Left kidney (tissue), 8 donors: ENCODE measurements at places on chromosomes 1 and 21. TPM values are rescaled to one million over a fixed set of nuclear protein-coding genes. Genes with fewer than 3 reads are reported as not detected.

DNA sequence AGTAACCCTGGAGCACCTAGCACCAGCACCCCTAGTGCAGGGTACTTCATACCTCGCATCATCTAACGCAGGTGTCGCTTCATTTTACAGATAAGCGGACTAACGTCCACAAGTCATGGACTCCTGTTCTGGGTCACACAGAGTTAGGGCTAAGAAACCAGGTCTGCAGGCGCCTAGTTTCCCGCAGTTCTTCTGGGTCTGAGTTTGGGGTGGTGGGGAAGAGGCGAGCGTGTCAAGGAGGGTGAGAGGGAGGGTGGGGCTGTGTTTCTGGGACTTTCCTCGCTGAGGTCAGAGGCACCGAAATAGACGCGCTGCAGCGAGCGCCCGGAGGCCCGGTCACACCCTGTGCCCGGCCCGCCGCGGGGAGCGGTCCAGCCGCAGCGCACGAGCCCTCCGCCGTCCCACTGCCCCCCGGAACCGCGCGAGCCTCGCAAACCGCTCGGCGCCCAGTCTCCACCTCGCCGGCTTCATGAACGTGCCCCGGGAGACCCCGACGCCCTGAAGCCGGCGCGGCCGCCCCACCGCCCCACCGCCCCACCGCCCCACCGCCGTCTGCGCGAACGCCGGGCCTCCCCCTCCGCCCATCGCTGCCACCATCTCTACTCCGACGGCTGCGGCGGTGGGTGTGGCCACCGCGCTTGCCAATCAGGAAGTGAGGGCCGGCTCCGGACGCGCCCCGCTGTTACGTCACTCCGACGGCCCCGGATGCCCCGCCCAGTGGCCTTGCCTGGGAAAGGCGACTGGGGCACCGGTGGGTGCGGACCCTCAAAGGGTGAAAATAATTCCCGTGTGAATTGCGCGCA lies 12.3 kb downstream of the IFI6 start:
- peak; percentile 79 for DNase-seq

- no peak for DNase-seq
Observed at GRCh38 chr1:22266141-22266540, 123.2 kb upstream of the WNT4 start.

DNA sequence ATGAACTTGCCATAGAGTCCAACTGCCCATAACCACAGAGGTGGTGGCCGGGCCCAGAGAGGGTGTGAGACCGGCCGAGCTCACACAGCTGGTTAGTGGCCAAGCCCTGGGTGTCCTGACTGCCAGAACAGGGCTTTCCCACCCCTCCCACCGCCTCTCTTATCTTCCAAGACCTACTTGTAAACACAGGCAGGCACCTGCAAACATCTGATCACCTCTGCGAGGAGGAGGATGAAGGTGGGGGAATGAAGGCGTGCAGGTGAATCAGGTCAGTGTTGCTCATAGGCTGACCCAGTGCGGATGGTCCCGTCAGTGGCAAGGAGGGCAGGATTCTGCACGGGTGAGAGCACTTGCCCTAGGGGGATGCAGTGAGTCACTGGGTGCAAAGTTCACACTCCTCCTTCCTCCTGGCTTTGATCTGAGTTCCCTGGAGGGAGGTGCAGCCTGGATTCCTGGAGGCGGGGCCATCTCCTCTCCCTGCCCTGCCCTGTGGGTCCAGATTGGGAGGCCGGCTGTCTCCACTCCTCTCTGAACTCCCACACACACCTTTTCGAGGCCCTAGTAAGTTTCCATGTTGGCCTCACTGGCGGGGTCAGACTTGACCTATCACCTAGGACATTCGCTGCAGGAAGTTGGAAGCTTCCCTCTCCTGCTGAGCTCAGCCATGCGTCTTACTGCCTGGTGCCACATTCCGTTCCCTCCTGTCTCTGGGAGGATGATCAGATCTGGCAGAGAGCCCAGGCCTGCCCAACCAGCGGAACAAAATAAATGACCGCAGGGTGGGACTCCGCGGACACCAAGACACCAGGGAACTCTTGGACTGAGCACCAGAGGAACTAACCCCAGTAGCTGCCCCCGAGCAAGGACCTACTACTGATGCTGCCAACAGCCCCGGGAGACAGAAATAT lies 7.3 kb downstream of the UQCRHL start:
- DNase-seq = peak; percentile 69

DNA sequence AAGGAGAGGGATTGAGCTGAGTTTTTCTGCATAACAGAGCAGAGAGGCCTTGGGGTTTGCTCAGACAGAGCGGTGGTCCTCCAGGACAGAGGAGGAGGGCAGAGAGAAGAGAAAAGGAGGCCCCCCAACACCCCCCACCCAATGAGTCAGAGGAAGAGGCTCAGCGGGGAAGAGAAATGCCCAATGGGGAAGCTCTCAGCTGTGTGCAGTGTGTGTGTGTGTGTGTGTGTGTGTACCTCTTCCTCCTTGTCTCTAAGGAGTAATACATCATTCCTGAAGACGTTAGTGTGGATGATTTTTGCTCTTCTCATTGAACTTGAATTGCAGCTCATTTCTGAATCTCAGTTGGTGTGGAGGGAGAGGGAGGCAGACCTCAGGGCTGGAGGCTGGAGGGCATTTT lies 8.7 kb downstream of the TMPRSS3 start:
- no peak for DNase-seq

- no peak for DNase-seq
Observed at GRCh38 chr1:212640223-212640878, 31.8 kb downstream of the ATF3 start.

DNA sequence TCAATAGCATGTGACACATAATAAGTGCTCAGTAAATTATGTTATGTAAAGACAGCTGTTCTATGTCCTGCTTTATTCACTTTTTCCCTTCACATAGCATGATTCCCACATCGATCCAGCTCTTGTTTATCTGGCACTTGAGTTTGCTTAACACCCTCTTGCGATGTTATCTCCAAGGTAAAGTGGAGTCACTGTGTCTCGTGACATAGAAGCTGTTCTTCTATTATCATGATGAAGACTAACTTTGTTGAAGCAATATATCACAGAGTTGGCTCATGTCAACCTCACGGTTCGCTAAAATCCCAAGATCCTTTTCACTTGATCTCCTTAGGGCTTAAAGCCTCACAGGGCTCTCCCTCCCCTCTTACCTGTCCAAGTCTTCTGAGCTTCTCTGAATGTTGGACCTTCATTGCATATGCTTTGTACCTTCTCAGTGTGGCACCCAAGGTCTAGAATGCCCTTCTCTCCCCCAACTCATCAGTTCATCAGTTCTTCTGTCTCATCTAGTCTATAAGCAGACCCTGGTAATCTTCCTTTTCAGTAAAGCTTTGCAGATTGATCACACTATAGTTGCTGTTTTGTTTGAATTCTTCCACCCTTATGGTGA lies 38.0 kb downstream of the PLXNA2 start:
- DNase-seq = no peak

- DNase-seq = no peak
Observed at GRCh38 chr1:239884796-239885195, 206.9 kb upstream of the FMN2 start.

GRCh38 chr1:151655371-151655770 lies 43.5 kb downstream of the SNX27 start:
- DNase-seq = no peak

DNA sequence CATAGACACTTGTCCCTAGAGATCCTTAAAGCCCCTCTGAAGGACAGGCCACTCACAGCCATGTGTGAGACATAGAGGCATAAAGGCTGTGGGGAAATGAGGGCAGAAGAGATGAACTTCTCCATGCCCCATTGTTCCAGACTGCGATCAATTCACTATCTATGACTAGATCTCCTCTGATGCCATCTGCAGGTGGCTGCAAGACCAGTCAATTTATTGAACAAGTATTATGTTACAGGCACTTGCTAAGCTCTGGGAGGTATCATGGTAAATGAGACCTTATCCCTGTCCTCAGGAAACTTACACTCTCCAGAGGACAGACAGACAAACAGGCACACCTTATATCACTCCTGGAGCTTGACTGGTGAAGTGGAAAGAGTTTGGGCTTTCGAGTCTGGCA lies 22.9 kb downstream of the UBIAD1 start:
- no peak for DNase-seq

GRCh38 chr1:237084341-237085077 lies 42.5 kb downstream of the RYR2 start:
- DNase-seq = no peak

- no peak for DNase-seq
Observed at GRCh38 chr1:63821091-63822005, 47.5 kb downstream of the ROR1 start.

DNA sequence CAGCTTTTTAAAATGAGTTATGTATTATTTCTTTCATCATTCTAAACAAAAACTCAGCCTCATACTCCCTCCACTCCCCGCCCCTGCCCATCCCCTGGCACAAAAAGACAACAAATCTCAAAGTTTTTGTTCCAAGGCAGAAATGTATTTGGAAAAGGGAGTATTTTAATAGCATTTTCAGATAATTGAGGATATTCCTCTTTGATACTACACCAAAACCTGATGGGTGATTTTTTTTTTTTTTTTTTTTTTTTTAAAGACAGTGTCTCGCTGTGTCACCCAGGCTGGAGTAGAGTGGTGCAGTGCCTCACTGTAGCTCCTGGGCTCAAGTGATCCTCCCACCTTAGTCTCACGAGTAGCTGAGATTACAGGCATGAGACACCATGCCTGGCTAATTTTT lies 16.2 kb downstream of the SLC16A1 start:
- no peak for DNase-seq

- DNase-seq = no peak
Observed at GRCh38 chr1:53716150-53716549, 22.8 kb downstream of the GLIS1 start.

DNA sequence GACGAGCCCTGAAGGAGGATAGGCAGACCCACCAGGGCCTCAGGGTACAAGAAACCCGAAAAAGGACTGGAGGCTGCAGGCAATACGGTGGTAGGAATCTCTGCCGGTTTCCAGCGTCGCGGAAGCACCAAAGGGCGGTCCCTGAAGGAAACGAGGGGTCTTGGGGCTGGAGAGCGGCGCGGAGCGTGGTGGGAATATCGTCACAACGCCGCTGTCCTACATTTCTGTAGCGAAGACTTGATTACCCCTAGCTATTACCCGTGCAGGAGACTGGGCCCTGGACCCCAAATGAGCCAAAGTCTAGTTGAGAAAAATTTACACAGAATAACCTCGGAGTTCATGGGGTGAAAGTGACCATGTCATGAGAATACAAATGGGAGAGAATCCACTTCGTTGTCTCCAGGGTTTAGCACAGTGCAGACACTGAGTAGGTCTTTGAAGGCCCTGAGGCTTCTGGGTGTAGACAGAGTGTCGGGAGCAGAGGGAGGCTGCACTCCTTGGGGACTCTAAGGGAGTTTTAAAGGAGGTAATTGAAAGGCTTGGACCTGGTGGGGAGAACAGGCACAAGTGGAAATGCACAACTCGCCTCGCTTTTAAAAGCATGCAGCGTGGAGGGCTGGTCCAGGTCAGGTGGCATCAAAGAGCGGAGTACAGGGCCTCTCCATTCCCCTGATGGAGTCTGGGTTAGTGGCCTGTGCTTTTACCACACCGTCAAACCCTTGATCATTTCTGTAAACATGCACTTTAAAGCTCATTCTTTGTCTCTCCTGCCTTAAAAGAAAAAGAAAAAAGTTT lies 1.5 kb downstream of the ATP1A1 start:
- no peak for DNase-seq

- DNase-seq = no peak
Observed at GRCh38 chr1:175720023-175720422, 23.4 kb downstream of the TNR start.

DNA sequence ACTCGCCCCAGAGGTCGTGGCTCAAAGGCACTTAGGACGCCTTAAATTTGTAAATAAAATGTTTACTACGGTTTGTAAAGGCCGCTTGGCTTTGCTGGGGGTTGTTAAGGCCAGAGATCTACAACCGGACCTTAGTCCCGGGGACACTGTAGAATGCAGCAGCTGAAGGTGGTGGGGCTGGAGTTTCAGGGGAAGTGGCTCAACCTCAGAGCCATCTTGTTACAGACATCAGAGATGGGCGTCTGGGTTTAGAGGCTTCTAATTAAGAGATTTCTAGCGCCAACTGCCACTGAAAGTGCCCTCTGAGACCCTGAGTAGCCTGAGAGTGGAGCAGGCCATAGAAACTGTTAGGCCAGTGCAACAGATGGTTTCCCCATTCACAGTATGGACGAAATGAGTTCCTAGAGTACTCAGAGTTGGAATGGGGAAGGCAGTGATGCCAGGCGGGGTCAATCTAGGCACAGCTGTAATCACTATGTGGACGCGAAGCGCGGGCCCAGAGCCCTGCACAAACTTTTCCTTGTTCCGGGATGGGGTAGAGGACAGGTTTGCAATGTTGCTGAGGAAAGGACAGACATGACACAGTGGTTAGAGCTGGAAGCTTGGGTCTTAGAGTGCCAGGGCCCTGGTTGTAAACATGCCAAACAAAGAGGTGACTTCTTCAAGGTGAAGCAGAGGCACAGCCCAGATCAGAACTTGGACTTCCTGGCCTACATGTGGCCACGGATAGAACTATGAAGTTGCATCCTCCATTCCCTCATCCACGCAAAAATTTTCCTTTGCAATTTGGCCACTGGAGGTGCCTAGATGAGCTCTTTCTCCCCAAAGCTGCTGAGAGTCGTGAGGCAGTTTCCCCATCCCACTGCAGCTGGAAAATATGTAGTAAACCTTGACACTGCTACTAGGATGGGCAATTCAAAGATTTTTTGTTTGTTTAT lies 6.0 kb downstream of the HLX start:
- DNase-seq = no peak

GRCh38 chr1:39091845-39092645 lies 65.9 kb downstream of the NDUFS5 start:
- peak; percentile 71 for DNase-seq

DNA sequence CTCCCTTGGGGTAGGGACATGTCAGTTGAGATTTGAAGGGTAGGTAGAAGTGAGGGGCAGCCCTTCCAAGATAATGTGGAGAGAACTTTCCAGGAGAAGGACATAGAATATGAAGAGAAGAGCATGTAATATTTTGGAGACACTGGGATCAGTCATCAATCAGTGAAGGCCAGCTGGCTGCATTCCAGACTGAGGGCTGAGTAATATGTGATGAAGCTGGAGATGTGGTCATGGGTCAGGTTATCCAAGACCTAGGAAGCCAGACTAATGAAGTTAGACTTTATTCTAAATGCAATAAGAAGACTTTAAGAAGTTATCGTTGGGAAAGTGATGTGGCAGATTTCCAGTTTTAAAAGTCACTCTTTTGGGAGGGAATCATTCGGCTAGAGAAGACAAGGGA lies 262.0 kb downstream of the HMCN1 start:
- no peak for DNase-seq

DNA sequence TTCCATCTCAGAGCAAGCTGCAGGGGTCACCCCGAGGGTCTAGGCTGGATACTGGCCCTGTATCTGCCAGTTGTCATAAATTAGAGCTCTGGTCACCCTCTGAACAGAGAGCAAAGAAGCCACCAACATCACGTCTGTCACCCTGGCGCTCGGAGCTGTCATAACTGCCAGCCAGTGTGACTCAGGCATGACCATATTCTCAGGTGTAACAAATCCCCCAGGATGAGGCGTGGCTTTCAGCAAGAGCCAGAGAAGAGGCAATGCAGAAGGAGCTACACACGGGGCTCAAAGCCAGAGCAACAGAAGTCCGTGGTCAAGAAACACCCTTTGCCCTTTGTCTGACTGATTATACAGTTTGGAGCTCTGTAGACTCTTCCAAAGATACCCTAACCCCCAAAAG lies 40.0 kb downstream of the PRAMEF20 start:
- no peak for DNase-seq

NPR1 gene
- polyA plus RNA-seq = 61.2 TPM

INSRR gene
- polyA plus RNA-seq = 1.8 TPM

MEF2D gene
- polyA plus RNA-seq = 22.5 TPM

S100A12 gene
- polyA plus RNA-seq = not detected

AKR7A3 gene
- polyA plus RNA-seq = 2.6 TPM

CD160 gene
- polyA plus RNA-seq = 3.5 TPM

KLHL17 gene
- 9.0 TPM for polyA plus RNA-seq

PDPN gene
- 16.4 TPM for polyA plus RNA-seq

DDX59 gene
- 38.2 TPM for polyA plus RNA-seq

HPDL gene
- polyA plus RNA-seq = 3.0 TPM
